ENCODE measurements at places on chromosomes 7 and 10. TPM values are rescaled to one million over a fixed set of nuclear protein-coding genes. Genes with fewer than 3 reads are reported as not detected.

MUC12 gene
- total RNA-seq: not detected

GBX1 gene
- not detected for total RNA-seq

HOXA6 gene
- 8.8 TPM for total RNA-seq

ASB4 gene
- total RNA-seq: not detected

AKR1C4 gene
- not detected for total RNA-seq

ZNF736 gene
- total RNA-seq: 11.8 TPM

CALML5 gene
- not detected for total RNA-seq

MYO1G gene
- total RNA-seq: under 0.01 TPM

ADIRF gene
- 51.1 TPM for total RNA-seq

MMP21 gene
- total RNA-seq: not detected

CFAP58 gene
- 0.37 TPM for total RNA-seq

DMBT1 gene
- under 0.01 TPM for total RNA-seq

GIMAP8 gene
- total RNA-seq: not detected

CRYGN gene
- total RNA-seq: under 0.01 TPM

GPNMB gene
- 202 TPM for total RNA-seq

HSPA12A gene
- 13.2 TPM for total RNA-seq

CTNNA3 gene
- total RNA-seq: under 0.01 TPM

TNRC18 gene
- 39.3 TPM for total RNA-seq

VPS37D gene
- total RNA-seq: 2.9 TPM

BAIAP2L1 gene
- total RNA-seq: 2.2 TPM

OR6V1 gene
- not detected for total RNA-seq

FHIP2A gene
- 18.8 TPM for total RNA-seq

WDFY4 gene
- total RNA-seq: not detected

HYCC1 gene
- total RNA-seq: 158 TPM

SDK1 gene
- total RNA-seq: 1.6 TPM

HTRA1 gene
- total RNA-seq: 310 TPM

STRIP2 gene
- total RNA-seq: 12.5 TPM

SLC35G1 gene
- total RNA-seq: 4.7 TPM

CTAGE4 gene
- total RNA-seq: not detected

STK32C gene
- 13.9 TPM for total RNA-seq

OPN1SW gene
- not detected for total RNA-seq

ZNF727 gene
- 1.8 TPM for total RNA-seq

TAS2R5 gene
- 0.59 TPM for total RNA-seq

SFTPA1 gene
- not detected for total RNA-seq

MBL2 gene
- total RNA-seq: not detected

LRRC18 gene
- not detected for total RNA-seq

NKX6-2 gene
- not detected for total RNA-seq

NUP42 gene
- total RNA-seq: 20.6 TPM

CYP26A1 gene
- total RNA-seq: not detected

AQP1 gene
- total RNA-seq: 1.6 TPM

CYP26C1 gene
- under 0.01 TPM for total RNA-seq

ZYX gene
- 67.6 TPM for total RNA-seq

RNF32 gene
- 1.5 TPM for total RNA-seq

PLEKHS1 gene
- total RNA-seq: not detected

NUPR2 gene
- total RNA-seq: not detected

PRSS37 gene
- not detected for total RNA-seq

GARS1 gene
- total RNA-seq: 270 TPM

TMEM236 gene
- under 0.01 TPM for total RNA-seq

ODAD2 gene
- 0.20 TPM for total RNA-seq

Measured in subcutaneous preadipocyte (primary cell).